Activated CD4-positive, alpha-beta T cell treated with anti-CD3 and anti-CD28 coated beads, Interleukin-2, amount 10 ng/mL, durations not matched to agents 24 days and 14 days (primary cell): ENCODE measurements at places on chromosomes 11 and 22.

DNA sequence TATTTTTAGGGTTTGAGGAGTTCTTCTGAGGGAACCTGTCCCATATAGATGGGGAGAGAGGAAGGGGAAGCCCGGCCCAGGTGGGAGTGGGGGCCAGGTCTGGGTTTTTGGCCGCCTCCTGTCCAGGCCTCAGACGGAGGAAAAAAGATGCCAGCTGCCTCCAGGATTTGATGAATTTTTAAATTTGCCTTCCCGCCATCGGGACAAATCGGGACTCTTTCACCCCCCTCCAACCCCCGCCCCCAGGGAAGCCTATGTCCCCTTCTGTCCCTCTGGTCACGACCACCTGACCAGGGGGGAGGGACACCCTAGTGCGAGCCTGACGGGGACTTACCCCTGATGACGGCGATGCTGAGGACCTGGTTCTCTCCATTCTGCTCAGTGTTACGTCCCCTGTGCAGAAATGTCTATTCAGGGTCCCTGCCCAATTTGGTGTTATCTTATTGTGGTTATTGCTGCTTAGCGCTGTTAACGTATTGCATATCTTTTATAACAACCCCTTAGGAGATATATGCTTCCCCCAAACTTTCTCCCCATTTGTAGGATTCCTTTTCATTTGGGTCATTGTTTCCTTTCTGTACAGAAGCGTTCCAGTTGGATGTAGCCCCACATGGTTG is 115.9 kb upstream of the GRK3 start:
- peak; percentile 70 for DNase-seq

GRCh38 chr22:39593066-39593930 is 22.7 kb downstream of the CACNA1I start:
- DNase-seq, result no peak

- DNase-seq, result no peak
Observed at GRCh38 chr11:127864861-127865260, 722.5 kb downstream of the ETS1 start.

DNA sequence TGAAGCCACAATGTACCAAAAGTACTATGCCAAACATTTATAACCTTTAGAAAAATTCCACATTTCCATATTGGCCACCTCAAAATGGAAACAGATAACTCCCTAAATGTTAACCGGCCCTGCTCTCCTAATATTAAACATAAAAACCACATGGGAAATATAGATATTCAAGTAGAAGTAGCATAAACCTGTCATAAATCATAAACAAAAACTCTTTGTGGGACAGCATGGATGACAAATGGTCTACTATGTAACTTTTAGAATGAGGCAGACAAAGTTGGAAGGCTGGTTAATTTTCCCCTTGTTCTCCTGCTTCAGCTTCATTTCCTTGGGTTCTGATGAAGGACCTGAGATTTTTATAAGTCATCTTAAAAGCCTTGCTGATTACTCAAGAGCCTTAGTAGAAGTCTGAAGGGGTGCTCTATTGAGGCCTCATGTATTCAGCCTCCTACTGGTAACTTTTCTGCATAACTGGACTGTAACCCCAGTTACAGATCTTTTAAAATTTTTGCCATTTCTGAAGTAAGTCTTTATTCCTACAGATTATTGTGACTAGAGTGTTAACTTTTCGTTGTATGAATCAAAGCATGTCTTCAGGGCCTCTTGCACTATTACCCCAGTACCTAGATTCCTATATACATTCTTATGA is 116.4 kb downstream of the STIM1 start:
- no peak for DNase-seq

- DNase-seq, result peak; percentile 72
Observed at GRCh38 chr11:68340784-68341556, 28.6 kb downstream of the LRP5 start.

GRCh38 chr11:79950741-79951140 is 509.9 kb upstream of the TENM4 start:
- no peak for DNase-seq
